Non-pigmented ciliary epithelial cell (primary cell): ENCODE measurements at places on chromosomes 5 and 9.

DNA sequence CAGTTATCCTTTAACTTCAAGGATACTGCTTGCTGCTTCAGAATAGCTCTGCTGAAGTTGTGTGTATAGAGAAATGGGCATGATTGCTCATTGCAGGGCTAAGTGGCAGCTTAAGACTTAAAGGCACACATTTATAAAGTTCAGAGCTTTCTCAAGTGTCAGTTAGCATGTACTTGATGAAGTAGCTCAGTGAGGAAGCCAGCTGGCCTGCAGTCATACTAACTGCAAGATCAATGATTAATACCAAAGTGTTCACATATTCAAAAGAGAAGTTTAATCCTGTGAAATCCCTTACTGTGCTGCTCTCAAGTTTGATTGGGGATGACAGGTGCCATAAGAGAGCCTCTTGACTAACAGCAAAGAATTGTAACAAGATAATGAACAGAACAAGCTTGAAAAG is 483.4 kb upstream of the NUDT12 start:
- no peak for DNase-seq

DNA sequence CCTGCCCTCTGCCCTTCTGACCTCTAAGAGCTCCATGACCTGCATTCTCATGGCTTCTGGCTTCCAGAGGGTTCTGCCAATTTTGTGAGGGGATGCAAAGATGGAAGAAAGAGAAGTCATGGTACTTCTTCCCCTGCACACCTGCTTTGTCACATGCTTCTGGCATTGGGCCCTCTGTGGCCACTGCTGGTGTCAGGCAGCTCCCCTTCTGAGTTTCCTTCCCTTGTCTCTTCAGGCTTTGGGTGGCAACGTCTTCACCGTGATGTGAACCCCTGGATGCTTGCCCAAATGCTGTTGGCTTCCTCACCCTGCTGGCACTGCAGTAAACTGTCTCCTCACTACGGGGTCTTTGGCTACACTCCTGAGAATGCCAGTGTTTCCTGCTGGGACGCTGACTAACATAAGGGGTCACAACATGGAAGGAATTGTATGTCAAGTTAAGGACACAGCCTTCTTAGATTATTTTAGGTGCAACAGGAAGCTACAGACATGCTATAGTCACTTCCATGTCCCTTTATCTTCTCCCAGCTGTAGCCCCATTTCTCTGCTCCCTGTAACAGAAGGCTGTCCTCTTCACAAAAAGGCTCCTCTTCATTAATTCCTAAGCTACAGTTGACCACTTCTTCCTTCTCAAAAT is 8.9 kb upstream of the CLINT1 start:
- DNase-seq, result no peak

GRCh38 chr9:91491624-91492023 is 68.0 kb upstream of the NFIL3 start:
- DNase-seq, result no peak

DNA sequence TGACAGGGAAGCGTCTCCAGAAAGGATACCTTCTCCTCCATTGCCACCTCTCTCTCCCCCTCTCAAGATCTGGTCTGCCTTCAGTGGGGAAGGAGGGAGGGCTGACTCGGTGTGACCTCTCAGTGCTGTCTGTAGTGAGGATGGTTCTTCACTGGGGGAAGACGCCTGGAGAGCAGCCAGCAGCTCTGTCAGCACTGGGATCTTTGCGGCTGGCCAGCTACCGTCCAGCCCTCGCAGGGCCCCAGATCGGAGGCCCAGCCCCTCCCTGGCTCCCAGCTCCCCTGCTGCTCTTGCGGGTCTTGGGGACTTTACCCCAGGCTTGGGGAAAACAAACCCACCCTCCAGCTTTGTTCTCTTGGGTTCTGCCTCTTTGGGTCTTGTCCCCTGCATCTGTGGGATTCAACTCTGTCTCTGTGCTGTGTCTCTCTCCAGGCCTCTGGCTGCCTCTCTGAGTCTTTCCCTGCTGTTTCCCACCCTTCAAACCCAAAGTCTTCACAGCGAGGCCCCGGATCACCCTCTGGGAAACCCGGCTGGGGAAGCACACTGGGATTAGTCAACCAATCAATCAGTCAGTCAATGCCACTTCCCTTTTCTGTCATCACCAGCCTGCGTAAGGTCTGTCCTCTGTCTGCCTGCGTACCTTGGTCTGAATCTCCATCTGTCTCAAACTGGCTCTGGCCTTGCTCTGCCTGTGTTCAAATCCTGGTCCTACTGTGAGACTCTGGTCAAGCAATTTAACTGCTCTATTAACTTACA is 23.0 kb downstream of the FGF18 start:
- no peak for DNase-seq

DNA sequence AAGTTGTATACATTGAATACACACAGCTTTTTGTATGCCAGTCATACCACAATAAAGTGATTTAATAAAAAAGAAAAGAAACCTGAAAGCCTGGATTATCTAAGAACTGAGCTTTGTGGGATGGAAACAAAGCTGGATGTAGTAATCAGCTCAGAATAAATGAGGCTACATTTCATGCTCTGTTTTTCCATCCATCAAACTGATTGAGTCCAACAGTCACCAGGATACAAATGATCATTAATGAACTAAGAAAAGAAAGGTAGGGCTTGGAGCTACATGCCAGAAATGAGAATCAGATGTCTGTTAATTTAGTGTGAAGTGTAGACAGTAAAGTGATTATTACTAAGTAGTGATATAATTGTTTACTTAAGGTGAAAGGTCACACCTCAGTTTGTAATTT is 109.8 kb upstream of the TARS1 start:
- DNase-seq, result no peak

GRCh38 chr5:122494109-122494508 is 182.1 kb downstream of the SNCAIP start:
- no peak for DNase-seq

DNA sequence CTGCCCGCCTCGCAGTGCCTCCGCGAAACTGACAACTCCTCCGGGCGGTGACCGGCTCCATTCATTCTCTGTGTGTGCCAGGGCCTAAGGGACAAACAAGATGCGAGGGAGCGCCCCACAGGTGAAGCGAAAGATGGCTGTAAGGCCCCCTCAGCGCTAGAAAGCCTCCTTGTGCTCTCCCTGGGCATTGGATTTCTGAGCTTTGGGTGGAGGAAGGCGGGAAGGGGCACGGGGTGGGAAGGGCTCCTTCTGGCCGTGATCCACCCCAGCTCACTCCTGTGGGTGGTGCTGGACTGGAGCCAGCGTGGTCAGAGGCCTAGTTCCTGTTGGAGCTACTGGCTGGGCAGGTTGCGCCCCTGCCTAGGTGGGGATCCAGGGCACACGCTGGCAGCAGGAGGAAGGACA is 943 bp downstream of the GALNT12 start:
- DNase-seq, result no peak

DNA sequence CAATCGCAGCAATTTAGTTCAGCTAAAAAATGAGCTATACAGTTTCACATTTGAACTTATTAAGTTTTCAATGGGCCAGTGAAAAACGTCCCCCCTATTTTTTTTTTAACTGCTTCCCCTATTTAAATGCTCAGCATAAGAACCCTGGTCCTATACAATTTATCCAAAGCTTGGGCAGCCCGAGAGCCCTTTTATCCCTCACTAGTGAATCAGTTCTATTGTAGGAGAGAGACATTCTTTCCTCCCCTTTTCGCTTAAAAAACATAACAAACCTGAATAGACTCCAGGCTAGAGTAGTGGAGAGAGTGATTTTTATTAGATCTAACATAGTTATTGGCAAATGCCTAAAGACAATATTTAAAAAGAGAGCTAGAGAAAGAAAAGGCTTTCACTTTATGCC is 1.4 kb downstream of the LIX1 start:
- DNase-seq, result no peak

- no peak for DNase-seq
Observed at GRCh38 chr5:163534492-163535094, 29.2 kb downstream of the MAT2B start.

GRCh38 chr9:18857769-18858168 is 175.2 kb downstream of the SAXO1 start:
- DNase-seq, result peak; percentile 53

- DNase-seq, result no peak
Observed at GRCh38 chr5:15946026-15946425, 233.6 kb downstream of the MARCHF11 start.

DNA sequence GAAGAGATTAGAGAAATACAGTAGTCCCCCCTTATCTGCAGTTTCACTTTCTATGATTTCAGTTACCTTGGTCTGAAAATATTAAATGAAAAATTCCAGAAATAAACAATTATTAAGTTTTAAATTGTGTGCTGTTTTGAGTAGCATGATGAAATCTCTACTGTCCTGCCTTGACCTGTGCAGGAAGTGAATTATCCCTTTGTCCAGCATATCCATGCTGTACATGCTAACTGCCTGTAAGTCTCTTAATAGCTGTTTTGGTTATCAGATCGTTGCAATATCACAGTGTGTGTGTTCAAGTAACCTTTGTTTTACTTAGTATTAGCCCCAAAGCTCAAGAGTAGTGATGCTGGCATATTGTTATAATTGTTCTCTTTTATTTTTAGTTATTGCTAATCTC is 11.2 kb upstream of the JAK2 start:
- DNase-seq, result no peak

GRCh38 chr9:713091-713490 is 128.4 kb upstream of the DMRT1 start:
- DNase-seq, result no peak

GRCh38 chr5:32297181-32298058 is 15.3 kb downstream of the MTMR12 start:
- no peak for DNase-seq

DNA sequence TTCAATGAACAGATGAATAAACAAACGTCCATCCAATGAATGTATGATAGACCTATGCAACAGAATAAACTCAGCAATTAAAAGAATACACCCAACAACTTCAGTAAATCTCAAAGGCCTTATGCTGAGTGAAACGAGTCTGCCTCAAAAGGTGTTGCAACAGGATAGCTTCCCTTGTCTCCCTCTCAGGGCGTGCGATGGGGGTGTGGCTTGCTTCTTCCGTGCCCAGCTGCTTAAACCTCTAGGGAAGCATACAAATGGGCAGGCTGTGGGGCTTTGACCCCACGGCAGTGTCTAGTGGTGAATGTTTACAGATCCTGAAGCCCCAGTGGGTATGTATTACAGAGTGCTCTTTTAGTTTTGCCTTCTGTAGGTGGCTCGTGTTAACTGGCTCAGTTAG is 87.0 kb upstream of the CCL21 start:
- DNase-seq, result no peak

GRCh38 chr9:114549697-114550330 is 37.8 kb upstream of the ATP6V1G1 start:
- peak; percentile 18 for DNase-seq

- DNase-seq, result no peak
Observed at GRCh38 chr5:159531554-159532105, 201.3 kb upstream of the IL12B start.

DNA sequence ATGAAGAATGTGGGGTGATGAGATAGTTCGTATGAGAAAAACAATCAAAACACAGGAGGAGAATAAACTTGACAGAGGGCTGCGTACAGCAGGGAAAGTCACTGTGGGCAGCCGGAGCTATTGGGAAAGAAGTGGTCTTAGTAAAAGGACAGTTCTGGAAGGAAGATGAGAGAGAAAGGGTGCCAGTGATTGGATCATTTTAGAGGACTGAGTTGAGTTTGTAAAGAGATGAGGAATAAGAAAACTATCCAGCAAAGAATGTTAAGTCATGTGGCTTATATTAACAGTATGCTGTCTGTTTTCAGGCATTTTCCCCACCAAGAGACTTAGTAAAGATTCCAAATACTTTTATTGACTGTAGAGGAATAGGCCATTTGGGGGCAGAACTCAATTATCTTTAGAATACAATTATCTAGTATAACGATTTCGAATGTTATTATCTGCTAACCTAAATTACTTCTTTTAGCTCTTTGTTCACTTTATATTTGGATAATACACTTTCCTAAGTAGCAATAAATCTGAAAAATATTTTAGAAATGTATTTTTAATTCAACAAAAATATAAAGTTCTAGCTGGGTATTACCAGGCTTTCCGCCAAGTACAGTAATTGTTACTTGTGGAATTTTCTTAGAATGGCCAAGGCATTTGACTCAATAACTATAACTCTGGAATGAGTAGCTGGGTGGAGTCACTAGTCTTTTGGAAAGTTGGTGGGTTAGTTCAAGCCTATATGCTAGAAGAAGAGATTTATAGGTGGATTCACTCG is 15.5 kb upstream of the LOX start:
- DNase-seq, result peak; percentile 84

- no peak for DNase-seq
Observed at GRCh38 chr5:26727916-26728315, 310.5 kb downstream of the CDH9 start.

DNA sequence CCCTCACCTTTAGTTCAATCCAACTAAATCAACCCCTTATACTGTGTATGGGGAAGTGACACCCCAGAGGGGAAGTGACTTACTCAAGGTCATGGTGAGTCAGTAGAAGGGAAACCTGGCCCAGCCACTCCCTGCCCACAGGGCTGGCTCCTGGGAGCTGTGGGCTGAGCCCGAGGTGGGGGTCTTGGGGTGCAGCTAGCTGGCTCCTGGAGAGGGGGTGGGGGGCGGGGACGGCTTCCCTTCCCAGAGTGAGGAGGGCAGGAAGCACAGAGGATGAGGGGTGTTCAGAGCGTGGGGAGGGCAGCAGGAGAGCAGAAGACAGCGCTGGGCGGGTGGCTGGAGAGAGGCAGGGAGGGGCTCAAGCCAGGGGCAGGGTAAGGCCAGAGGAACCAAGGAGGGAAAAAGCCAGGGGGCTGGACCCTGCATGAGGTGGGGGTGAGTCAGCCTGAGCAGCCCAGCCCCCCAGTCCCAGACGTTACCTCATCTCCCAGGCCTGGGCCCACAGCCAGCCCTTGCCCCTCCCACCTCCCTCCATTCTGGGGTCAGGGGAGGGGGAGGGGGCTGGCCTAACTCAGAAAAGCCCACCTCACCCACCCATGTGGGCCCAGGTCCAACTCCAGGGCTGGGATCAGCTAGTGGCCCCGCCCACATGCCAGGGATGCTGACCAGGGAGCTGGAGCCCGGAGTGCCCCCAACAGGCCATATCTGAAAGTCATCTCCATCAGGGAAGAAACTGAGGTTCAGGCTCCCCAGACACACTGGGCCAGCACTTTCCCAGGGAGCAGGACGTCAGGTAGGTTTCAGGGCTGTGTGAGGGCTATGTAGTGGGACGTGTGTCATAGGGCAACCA is 2.8 kb downstream of the PDLIM7 start:
- peak; percentile 82 for DNase-seq

- no peak for DNase-seq
Observed at GRCh38 chr9:136426787-136427186, 12.9 kb downstream of the INPP5E start.
